HepG2 (cell line): ENCODE measurements at places on chromosomes 2 and 18. TPM values are rescaled to one million over a fixed set of nuclear protein-coding genes. Genes with fewer than 3 reads are reported as not detected.

DNA sequence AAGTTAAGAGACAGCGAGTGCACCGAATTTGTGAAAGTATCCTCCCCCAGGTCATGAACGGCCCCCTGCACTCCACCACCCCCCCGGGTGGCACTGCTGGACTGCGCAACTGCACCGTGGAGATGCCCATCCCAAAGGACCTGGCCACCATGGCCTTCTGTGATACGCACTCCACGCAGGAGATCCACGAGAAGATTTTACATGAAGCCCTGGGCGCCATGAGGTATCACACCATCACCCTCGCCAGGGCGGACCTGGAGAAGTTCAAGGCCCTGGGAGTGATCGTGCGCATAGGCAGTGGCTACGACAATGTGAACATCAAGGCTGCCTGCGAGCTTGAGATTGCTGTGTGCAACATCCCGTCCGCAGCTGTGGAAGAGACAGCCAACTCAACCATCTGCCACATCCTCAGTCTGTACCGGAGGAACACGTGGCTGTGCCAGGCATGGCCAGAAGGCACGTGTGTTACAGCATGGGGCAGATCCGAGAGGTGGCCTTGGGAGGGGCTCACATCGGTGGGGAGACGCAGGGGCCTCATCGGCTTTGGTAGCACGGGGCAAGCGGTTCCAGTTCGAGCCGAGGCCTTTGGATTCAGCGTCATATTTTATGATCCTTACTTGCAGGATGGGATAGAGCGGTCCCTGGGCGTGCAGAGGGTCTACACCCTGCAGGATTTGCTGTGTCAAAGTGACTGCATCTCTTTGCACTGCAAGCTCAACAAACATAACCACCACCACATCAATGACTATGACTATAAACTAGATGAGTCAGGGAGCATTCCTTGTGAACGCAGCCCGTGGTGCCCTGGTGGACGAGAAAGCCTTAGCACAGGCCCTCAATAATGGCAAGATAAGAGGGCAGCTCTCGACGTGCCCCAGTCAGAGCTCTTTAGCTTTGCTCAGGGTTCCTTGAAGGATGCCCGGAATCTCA is 290.8 kb upstream of the MC4R start:
- no peak for DNase-seq

MTIF2 gene
- total RNA-seq, result 92.1 and 118 TPM in 2 replicates

IL1R2 gene
- total RNA-seq, result 1.9 and 3.6 TPM in 2 replicates

GPR75 gene
- total RNA-seq, result 2.4 and 3.3 TPM in 2 replicates

DNA sequence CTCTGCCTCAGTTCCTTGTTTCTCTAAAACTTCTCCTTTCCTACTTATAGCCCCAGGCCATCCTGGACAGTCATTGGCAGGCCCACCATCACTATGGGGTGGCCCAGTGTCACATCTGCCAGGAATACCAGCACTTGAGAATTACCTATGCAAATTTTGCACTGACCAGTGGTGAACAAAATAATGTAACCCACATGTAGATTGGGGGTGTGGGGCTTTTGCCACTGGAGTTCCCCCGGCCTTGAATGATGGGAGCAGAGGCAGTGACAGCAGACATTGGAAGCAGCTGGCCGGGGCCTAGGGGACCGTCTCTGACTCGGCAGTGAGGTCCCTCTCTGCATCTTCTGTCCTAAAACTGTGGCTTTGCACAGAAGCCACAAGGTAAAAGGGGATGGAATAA is 24.9 kb upstream of the DNMT3A start:
- no peak for DNase-seq

GRCh38 chr2:3143602-3144001 is 234.0 kb downstream of the EIPR1 start:
- no peak for DNase-seq

- DNase-seq, result no peak
Observed at GRCh38 chr2:230246206-230246605, 20.7 kb downstream of the SP140 start.

- no peak for DNase-seq
Observed at GRCh38 chr2:143355870-143356269, 226.7 kb downstream of the ARHGAP15 start.

GRCh38 chr18:26468931-26469340 is 79.4 kb downstream of the KCTD1 start:
- peak; percentile 36 for DNase-seq

HAAO gene
- 34.1 and 42.7 TPM in 2 replicates for total RNA-seq
